Hematopoietic multipotent progenitor cell (in vitro differentiated cells): ENCODE measurements at places on chromosomes 13 and 19. TPM values are rescaled to one million over a fixed set of nuclear protein-coding genes. Genes with fewer than 3 reads are reported as not detected.

ZNF546 gene
- total RNA-seq = 3.5 TPM

LYPD3 gene
- 1.1 TPM for total RNA-seq

ZNF749 gene
- total RNA-seq = 10.8 TPM

TPTE2 gene
- not detected for total RNA-seq

KLK7 gene
- not detected for total RNA-seq

MRI1 gene
- 86.7 TPM for total RNA-seq

UBL3 gene
- total RNA-seq = 10.8 TPM

FEM1A gene
- 21.0 TPM for total RNA-seq

ZNF763 gene
- total RNA-seq = 1.6 TPM

CLDN10 gene
- total RNA-seq = 26.1 TPM

ZNF724 gene
- 6.7 TPM for total RNA-seq

OR10H1 gene
- total RNA-seq = under 0.01 TPM

RUBCNL gene
- 1.6 TPM for total RNA-seq

PTH2 gene
- total RNA-seq = not detected

TMPRSS9 gene
- 8.3 TPM for total RNA-seq

THSD1 gene
- total RNA-seq = 1.1 TPM

C19orf44 gene
- total RNA-seq = 3.2 TPM

SIGLEC7 gene
- under 0.01 TPM for total RNA-seq

YJEFN3 gene
- total RNA-seq = 0.54 TPM

GADD45GIP1 gene
- 24.5 TPM for total RNA-seq

KLK6 gene
- total RNA-seq = not detected

KRTDAP gene
- not detected for total RNA-seq

PHF11 gene
- total RNA-seq = 12.4 TPM

NLRP7 gene
- total RNA-seq = not detected

ZNF534 gene
- under 0.01 TPM for total RNA-seq

NCCRP1 gene
- total RNA-seq = under 0.01 TPM

LILRB1 gene
- total RNA-seq = 1.1 TPM

RGS9BP gene
- total RNA-seq = 0.54 TPM

LYPD5 gene
- 3.5 TPM for total RNA-seq

KLK3 gene
- total RNA-seq = under 0.01 TPM

ZNF284 gene
- total RNA-seq = 1.3 TPM

PSG2 gene
- total RNA-seq = not detected

MED16 gene
- 78.4 TPM for total RNA-seq

FAM124A gene
- 0.27 TPM for total RNA-seq
